Effector CD4-positive, alpha-beta T cell (primary cell): ENCODE measurements at places on chromosomes 1 and 21.

- DNase-seq = no peak
These were observed 84.6 kb downstream of the VPS13D start for GRCh38 chr1:12314333-12314903.

DNA sequence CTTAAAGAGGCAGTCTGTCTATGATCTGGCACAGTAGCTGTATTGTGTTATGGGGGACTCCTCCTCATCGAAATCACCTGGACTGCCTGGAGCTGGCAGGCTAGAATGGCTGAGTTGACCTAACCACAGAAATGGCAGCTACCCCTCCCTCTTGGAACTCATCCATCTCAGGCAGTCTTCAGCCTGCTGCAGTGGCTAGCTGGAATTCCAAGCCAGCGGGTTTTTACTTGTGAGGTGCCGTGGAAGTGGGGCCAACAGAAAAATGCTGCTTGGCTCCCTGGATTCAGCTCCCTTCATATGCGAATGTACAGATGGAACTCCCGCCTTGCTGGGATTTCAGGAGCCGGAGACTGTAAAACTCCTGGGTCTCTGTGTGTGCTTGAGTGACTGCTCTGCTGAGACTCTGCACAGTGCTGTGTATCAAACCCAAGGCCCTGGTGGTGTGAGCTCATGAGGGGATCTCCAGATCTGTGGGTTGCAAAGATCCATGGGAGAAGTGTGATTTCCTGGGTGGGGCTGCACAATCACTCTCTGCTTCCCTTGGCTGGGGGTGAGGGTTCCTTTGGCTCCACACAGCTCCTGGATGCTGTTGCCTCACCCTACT is 316.9 kb downstream of the CTH start:
- DNase-seq = no peak

DNA sequence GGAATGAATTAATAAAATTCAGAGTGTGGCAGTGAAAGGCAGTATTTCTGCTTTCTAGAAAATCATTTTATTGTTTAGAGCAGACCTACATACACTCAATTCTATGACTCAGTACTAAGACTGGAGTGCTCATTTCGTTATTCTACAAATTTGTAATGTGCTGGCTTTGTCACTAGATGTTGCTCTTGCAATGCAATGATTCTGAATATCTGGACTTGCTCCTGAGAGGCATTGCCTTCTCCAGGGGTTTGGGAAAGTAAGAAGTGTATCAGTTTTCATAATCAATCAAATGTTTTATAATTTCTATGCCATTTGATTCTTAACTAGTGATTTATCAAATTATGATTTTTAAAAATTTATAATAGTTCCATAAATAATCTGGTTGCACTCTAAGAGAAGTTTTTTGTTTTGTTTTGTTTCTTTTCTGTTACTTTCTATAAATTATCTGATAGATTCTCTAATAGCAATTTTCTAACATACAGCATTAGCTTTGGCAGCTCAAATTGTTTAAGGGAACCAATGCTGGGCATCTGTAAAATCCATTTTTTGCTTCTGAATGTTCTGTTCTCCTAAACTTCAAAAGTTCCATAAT is 280.5 kb upstream of the SGIP1 start:
- no peak for DNase-seq

- no peak for DNase-seq
These were observed 22.8 kb downstream of the ECE1 start for GRCh38 chr1:21267191-21268077.

DNA sequence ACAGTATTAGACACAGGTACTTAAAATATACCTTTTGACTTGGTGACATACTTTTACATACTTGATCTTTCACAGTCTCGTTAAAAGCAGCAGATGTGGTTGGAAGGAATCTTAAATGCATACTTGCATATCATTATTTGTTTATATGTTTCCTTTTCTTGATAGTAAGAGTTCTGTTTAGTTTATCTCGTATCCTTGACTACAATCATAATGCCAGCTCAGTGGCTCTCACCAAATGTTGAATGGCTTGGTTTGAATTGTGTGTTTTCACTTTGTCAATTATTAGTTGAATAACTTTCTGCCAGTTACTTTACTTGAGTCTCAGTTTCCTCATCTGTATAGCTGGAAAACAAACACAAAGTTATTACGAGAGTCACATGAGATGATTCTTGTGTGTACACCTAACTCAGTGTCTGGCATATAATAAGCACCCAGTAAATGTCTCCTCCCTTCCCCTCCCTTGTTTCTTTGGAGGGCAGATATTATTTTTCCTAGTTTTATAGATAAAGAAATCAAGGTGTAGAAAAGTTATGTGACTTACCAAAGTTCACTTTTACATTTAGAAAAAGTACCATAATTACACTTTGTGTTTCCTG is 131.6 kb upstream of the IVNS1ABP start:
- DNase-seq = no peak

DNA sequence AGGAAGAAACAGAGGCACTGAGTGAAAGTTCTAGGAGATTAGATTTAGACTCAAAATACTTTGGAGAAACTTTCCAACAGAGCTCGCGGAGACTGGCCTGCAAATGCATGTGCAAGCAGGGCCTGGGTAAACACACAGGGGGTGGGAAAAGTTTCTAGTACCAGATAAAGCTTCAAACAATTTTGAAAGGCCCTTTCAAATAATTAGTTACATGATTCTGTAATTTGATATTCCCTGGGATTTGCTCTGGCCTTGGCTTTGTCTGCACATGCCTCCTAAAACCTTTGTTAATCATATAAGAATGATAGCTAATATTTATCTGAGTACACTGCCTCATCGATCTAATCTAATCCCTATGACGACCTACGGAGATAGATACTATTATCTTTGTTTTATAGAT is 31.3 kb downstream of the VTCN1 start:
- no peak for DNase-seq

- DNase-seq = no peak
These were observed 8.0 kb upstream of the NAV1 start for GRCh38 chr1:201530741-201531531.
